ENCODE measurements at places on chromosomes 1 and 21.

DNA sequence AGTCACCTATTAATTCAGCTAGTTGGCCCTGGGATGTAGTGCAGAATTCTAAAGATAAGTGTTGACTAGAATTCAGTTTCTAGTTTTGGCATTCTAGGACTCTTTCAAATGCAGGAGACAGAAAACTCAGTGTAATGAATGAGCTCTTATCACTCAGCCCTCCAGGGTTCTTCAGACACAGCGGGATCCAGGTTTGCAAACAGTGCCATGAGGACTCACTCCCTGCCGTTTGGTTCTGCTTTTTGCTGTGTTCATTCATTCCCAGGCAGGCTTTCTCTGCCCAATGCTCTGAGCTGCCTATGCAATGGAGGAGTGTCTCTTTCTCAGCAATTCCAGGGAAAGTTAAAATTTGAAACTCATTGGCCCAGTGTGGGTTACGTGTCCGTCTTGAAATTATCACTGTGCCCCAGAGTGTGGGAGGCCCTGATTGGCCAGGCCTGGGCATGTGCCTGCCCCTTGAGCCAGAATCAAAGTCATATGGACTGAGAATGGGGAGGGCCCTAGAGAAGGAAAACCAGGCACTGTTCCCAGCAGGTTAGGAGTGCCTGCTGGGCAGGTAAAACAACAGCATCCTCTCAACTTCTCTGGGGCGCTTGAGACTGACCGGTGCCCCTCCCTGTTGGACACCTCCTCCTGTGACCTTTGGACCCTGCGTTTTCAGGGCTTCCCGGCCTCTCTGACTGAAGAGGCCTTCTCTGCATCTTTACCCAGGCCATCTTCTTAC, 43.4 kb downstream of the TMEM51 start:
- no peak for DNase-seq

DNA sequence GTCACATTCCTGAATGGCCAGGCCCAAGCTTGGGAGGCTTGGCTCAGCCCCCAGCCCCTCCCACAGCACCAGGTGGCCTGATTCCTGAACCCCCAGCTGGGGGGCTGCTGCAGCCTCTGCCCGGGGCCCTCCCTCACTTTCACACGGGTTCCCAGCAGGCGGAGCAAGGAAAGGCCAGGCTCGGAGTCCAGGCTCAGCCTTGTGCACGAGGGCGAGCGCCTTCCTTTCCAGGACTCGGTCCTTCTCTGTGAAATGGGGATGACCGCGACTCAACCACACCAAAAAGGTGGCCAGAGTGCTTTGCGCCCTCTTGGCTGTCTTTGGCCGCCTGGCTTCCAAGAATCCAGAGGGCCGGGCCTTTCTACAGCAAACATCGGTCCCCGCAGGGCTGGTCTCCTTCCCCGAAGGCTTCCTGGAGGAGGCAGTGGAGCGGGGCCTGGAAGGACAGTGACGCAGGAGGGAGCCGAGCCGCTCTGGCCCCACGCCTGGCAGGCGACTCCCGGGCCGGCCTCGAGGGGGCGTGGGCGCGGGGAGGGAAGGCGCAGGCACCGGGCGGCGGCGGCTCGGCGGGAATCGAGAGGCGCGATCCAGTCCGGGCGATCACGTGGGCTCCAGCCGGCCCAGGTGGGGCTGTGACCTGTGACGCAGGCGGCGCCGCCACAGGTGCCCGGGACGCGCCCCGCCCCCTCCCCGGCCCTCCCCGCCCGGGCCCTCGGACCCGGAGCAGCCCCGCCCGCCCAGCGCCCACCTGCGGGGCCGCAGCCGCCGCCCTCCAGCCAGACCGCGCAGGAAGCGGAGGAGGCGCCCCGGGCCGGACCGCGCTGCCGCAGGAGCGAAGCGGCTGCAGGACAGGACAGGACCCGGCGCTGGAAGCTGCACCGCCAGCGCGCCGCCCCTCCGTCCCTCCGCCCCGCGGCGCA, at the start of gene ARHGEF16:
ARHGEF16 (plus strand) TSS at position 775 of the 920 bp plus-strand sequence. CDS start 8,420 bp downstream, outside the sequence.
- DNase-seq = no peak

DNA sequence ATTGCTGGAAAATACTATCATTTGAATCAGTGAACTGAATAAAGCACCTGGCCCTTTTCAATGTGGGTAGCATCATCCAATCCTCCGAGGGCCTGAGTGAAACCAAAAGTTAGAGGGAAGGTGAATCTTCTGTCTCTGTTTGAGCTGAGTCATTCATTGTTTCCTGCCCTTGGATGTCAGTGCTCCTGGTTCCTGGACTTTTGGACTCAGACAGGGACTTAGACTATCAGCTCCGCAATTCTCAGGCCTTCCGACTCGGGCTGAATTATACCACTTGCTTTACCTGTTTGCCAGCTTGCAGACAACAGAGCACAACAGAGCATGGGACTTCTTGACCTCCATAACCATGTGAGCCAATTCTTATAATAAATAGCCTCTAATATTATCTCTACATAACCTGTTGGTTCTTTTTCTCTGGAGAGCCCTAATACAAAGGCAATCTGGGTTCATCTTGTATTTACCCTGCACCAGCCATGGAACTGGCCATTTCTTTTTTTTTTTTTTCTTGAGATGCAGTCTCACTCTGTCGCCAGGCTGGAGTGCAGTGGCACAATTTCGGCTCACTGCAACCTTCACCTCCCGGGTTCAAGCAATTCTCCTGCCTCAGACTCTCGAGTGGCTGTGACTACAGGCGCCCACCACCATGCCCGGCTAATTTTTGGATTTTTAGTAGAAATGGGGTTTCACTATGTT, 19.2 kb upstream of the VASH2 start:
- DNase-seq = no peak

DNA sequence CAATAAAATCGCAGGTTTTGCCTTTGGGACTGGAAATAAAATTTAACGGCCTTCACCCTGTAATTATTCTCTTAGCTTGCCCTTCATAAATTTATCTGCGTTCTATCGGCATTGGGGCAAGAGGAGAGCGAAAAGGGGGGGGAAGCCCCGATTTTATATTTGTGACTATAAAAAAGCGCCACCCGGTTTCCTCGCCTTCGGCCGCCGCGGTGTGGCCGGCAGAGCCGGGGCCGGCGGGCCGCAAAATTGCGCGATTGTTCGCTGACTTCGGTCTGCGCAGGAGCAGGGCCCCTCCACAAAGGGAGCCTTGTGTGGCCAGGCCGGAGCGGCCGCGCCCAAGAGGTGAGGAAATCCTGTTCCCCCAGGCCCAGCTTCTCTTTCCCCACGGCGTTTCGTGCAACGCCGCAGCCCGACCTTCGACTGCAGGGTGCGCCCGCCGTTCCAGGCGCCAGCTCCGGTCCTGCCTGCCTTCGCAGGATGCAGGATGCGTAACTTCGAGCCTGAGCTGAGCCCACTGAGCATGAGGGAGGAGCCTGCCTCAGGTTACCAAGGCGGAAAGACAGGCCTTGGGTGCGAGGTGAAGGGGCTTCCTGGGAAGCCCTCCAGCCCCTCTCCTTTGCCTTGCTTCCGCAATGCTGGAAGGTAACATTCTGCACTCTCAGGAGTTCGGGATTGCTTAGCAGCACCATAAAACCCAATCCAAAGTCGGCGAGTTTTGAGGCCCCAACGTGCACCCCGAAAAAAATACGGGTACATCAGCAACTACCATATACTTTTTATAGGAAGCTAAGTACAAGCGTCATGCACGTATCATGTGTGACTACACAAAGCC, 4.9 kb upstream of the TBX15 start:
- DNase-seq = no peak

DNA sequence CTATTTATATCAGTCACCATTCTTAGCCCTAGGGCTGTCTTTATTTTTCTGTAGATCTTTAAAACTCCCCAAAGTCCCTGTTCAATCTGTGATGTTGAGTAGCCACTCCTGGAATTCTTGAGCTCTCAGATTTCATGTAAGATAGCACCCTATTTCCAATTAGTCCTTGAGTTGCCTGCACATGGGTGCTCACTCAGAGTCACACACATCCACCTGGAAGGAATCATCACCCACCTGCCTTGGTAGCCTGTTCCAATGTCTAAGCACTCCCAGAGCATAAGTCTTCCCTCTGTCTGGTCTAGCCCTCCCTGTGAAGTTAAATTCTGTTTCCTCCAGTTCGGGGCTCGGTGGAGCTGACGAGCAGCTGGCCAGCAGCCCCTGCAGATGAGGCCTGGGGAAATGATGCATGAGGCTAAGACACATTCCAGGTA, 14.7 kb upstream of the ATF3 start:
- no peak for DNase-seq

DNA sequence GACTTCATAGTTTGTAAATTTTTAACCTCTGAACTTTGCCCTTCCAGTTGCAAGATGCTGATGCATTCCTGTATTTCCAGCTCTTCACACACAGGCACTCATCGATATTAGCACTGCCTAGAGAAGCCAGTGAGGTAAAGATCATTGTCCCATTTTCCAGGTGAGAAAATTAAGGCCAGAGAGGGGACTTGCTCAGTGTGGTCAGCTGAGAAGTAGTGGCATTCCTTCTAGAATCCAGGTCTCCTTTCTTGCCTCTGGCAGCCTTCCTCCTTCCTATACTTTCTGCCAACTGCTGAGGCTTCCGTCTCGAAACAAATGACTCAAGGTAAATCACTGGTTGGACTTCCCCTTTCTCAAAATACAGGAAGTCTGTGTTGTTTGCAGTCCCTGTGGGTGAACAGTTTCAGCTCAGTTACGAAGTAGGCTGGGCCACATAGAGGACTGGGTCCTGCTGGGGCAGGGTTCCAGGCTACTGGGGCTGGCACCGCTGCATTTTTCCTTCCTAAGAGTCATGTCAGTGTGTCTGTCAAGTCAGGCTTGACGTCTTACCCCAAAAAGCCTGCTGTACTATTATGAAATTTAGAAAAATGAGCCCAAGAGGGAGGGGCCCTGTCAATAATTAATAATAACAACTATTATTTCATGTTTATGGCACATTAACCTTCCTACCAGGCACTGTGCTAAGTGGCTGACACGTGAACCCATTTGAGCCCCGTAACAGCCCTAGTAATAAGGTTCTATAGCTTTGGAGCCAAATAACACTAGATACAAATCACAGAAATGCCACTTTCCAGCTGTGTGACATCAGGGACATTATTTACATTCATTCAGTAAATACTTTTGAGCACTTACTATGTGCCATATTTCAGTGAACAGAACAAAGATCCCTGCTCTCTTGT, 16.6 kb upstream of the RNF19B start:
- no peak for DNase-seq

GRCh38 chr1:204461331-204462228, 33.0 kb downstream of the PIK3C2B start:
- no peak for DNase-seq

- no peak for DNase-seq
Observed at GRCh38 chr1:31244326-31244725, 4.6 kb upstream of the NKAIN1 start.

DNA sequence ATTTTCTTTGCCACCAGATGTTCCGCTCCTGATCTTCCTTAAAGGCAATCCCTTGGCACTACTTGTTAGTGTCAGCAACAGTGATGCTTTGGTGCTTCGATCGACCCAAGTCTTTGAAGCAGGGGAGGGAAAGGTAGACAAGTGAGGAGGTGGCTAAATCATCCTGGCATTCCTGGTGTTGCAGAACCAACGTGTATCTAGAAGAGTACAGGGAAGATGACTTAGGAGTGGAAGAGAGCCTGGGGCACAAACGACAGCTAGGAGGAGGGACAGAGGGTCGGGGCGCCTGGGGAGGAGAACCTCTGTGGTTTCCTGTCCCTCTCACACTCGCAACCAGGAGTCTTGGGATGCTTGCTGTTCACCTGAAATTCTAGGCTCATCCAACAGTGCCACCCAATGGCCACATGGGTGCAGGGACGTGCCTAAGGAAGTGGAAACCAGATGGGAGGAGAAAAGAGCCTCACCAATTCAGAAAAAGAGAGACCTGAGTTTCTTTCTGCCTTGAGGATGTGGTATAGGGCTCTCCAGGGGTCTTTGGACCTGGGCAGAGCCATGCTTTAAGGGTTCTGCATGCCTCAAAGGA, 9.5 kb upstream of the KCNA2 start:
- peak; percentile 78 for DNase-seq

GRCh38 chr1:6673816-6674398, 27.7 kb downstream of the DNAJC11 start:
- DNase-seq = no peak

GRCh38 chr1:190479516-190479915, 1.9 kb upstream of the BRINP3 start:
- DNase-seq = no peak

- no peak for DNase-seq
Observed at GRCh38 chr1:203112475-203112874, 15.1 kb upstream of the ADORA1 start.

DNA sequence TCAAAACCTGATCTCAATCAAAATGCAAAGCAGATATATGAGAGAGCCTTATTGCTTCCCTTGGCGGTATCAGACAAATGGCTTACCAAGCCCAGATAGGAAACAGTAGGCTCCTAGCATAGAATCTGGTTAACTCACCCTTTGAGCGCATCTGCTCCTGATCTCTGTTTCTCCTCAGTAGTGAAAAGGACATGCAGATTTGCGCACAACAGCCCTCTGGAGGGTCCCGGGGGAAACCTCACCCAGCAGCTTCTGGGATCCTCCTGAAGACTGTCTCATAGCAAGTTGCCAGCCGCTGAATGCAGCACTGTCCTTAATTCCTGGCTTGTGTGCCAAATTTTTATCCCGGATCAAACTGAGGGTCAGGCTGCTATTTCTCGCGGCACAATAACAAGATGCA, 192.2 kb downstream of the FASLG start:
- no peak for DNase-seq

GRCh38 chr1:206685334-206685768, 646 bp downstream of the MAPKAPK2 start:
- DNase-seq = no peak

GRCh38 chr1:179083533-179083932, 1.7 kb downstream of the TOR3A start:
- no peak for DNase-seq

GRCh38 chr1:6172549-6172948, 7.6 kb downstream of the CHD5 start:
- no peak for DNase-seq

DNA sequence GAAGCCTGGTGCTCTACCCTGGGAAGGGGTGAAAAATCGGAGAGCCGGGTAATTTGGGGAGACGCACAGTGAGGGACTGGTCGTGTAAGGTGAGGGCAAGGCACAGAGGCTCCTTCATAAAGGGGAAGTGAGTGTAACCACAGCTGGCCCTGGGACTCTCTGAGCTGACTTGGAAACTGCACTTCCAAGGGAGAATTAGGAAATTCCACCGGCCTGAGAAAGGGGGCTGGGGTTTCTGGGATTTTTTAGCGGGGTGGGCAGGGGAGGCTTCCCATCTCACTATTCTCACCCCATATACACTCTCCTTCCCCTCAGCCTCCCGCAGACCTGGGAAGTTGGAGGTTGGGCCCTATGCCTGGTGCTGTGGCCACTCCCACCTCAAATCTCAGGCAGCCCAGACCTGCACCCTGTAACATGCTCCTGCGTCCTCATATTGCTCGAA, 88.3 kb upstream of the IPO9 start:
- DNase-seq = no peak

GRCh38 chr1:237042526-237042891, 525 bp downstream of the RYR2 start:
- no peak for DNase-seq

GRCh38 chr1:20359451-20360330, 69.0 kb downstream of the VWA5B1 start:
- DNase-seq = no peak

- no peak for DNase-seq
Observed at GRCh38 chr1:176208034-176208433, 948 bp upstream of the COP1 start.

All from NCI-H1694 treated with DMSO at 0.1 percent for 48 hours (cell line).